Osteoblast (primary cell): ENCODE measurements at places on chromosomes 2 and 18.
A peak's percentile ranks its signal among the peaks of the same experiment; 100 is the strongest.

DNA sequence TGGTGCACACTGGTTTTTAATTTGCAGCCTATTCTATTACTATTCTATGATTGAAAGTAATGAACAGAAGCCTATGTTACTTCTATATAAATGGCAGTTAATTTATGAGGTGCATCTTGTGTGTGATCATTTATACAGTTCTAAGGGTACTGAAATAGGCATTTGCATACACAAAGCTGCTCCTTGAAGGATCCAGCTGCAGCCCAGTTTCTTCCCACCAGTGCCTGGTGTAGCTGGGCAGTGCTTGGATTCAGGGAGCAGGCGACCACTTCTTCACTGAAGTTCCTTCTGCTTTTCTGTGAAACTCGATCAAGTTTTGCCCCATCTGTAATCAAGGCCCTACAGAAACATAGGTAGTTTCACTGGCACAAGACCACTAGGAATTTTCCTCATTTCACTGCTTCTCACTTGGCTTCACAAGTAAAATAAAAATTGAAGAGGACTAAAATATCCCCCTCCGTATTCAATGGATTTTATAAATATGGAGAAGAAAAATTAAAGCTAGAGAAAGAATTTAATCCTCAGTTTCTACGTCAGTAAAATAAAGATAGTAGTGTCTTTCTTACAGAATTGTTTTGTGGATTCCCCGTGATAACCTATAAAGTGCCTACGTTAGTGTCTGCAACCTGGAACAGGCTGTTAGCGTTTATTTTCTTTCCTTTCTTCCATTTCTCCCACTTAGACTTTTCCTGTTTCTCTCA lies 1.7 kb upstream of the LPIN2 start:
- DNase-seq, result peak; percentile 86

DNA sequence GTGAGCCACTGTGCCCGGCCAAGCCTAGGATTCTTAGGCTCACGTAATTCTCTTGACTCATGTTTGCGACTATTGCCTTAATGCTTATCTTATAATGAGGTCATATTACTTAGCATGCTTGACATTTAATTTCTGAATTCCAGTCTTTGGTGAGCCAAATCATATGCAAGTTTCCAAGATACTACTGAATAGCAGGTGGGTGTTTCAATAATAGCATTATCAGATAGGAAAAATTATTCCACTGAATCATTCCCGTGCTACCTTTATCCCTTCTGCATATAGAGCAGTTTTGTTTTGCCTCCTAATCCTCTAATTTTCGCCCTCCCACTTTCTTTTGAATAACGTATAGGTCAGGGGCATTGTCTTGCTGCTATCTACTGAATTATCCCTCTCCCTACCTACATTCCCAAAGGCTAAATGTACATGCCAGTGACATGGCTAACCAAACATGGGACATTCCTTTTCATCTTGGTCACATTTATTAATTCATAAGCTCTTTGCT lies 4.9 kb downstream of the DAW1 start:
- no peak for DNase-seq

GRCh38 chr18:38010971-38011857 lies 445.6 kb upstream of the CELF4 start:
- no peak for DNase-seq

DNA sequence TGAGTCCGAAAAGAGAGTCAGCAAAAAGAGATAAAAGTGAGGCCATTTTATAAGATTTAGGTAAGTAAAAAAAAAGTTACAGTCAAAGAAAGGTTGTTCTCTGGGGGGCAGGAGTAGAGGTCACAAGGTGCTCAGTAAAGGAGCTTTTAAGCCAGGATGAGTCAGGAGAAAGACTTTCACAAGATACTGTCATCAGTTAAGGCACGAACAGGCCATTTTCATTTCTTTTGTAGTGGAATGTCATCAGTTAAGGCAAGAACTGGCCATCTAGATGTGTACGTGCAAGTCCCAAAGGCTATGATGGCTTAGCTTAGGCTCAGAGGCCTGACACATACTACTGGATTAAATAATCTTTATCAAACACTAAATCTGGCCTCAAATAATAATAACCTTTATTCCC lies 1207.3 kb upstream of the FAM98A start:
- DNase-seq, result no peak

DNA sequence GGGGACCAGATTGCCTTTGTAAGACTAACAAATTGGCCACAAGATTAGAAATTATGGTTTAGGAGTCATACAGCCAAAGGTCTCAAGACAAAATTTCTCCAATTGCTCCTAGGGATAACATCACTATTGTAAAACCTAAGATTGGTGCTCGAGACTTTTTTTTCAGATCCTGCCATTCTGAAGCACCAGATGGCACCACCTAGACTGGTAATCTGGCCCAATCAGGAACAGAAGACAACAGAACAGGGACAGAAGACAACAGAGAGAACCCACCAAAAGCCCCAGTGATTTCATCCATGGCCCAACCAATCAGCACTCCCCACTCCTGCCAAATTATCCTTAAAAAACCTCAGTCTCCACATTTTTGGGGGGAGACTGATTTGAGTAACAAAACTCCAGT lies 66.8 kb downstream of the LINC00305 start:
- DNase-seq, result no peak

- DNase-seq, result peak; percentile 62
Measured at GRCh38 chr2:40041422-40042382, 262.6 kb upstream of the THUMPD2 start.

DNA sequence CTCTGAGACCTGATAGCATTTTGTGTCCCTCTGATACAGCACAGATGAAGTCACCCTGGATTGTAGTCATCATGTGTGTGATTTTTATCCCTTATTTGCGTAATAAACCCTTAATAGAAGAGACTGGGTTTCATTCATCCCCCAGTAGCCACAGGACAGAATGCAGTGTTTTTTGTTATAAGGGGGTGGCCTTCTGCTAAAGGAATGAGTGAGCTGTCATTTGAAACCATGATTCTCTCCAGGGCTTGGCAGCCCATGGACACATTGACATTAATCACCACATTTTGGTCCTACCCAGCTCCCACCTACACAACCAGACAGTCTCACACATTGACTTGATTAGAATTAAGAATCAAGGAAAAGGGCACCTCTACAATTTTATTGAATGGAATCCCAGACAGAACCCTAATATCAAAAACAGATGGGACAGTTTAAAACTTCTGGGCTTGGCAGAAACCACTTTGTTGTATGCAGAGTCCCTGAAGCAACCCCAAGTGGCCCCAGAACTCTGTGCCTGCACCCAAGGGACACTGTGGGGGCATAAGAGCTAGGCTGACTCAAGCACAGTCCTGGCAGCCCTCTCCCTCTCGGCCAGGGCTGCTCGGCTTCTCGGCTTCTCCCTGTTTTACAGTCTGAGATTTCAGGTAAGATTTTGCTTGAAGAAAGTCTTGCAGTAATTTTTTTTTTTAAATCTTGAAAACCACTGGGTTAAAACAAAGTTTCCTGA lies 254.0 kb upstream of the SLC14A2 start:
- no peak for DNase-seq

GRCh38 chr2:50724837-50725236 lies 307.1 kb downstream of the NRXN1 start:
- DNase-seq, result no peak

GRCh38 chr2:162113776-162114168 lies 38.3 kb downstream of the GCG start:
- peak; percentile 34 for DNase-seq

DNA sequence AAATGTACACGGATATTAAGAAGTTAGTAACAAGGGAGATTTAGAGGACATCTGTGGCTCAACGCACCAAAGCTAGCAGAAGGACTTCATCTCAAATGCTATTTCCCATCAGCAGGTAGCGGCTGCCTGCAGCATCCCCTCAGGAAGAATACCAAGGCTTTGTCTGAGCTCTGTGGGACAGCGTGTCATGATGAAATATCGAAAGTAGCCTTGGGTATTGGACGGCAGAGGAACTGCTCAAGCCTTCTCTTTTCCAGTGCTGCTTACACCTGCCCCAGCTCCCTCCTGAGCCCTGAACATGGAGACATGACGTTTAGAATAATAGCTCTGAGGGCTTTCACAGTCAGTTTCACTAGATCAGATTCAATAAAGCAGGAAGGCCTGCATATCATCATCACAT lies 241.6 kb downstream of the SUCLG1 start:
- DNase-seq, result no peak

DNA sequence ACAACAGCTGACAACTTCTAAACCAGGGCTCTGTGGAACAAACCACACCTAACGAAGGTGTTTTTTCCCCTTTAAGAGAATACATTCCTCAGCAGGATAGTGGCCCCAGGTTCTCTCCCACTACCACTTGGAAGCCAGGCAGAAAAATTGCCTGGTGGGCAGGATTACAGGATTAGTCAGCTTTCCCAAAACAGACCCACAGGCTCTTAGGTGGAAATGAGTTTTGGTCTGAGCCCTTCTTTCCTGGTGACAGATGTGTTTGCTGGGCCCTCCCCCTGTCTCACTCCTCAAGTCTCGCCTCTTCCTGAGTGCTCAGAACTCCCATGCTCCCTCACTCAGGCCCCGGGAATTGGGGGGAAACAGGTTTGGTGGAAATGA lies 139.4 kb upstream of the HAAO start:
- no peak for DNase-seq

GRCh38 chr2:177078416-177078815 lies 134.2 kb upstream of the HNRNPA3 start:
- DNase-seq, result no peak

DNA sequence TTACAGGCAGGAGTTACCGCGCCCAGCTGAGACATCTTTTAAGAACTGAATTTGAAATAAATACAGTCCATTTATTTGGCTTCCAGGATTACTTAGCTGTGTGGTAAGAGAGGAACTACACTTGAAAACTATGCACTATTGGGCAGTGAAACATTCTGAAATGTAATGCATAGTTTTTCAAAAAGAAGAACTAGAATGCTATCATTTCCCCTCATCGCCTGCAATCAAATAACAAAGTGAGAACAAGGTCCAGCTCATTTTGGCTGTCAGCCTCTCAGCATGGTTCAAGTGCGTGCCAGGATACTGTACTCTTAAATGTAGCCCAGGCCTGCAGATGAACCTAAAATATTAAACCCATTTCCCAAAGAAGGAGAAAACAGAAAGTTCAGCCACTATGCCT lies 76.6 kb upstream of the ARL5A start:
- no peak for DNase-seq

DNA sequence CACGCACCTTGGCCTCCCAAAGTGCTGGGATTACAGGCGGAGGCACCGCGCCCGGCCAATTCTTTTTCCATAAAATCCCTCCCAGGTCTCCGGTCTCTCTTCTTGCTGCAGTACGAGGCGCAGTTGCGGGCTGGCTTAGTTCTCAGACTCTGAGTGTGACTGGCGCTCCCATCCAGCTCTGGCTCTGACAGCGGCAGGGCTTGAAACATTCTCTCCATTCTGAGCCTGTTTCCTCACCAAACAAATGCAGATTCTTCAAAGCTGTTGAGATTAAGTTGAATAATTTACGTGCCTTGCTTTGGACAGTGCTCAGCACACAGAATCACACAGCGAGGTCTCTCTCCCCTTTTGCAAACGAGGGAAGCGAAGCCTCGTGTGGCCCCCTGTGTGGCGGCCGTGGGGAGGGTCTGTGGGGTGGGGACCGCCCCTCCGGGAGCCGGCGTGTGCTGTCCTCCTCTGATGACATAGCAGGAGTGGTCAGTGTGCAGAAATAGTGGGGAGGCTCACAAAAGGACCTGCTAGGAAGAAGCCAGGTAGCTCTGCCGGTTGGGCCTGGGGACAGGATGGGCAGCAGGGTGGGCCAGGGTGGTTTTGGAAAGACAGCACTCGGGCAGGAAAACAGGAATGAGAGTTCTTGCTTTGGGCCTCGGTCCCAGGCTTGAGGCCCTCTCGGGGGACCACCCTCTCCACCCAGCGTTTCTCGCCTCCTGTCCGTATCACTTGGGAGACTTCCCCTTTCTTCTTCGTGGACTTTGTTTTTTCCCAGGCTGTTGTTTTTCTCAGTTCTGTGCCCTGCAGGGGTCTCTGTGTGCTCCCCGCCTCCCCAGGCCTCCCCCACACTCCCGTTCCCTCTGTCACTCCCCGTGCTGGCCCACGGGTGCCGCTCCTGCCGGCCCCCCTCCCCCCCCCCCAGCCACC lies 75.0 kb downstream of the KCNG2 start:
- DNase-seq, result peak; percentile 44
